LoVo (cell line): ENCODE measurements at places on chromosomes 7 and 10.

DNA sequence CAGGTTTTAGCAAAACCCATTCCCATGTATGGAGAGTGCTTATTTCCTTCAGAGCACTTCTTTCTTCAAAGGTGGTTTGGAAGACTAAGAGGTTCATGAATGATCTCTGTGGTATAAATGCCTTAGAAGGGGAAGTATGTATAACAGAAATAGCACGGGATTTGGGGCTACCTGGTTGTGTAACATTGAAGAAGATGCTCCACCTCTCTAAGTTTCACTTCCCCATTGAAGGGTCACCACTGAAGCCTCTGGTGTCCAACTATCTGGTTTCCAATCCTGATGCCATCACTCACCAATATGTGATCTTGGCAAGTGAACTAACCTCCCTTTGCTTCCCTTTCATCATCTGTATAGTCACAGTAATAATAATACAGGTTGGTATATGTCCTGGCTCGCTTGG lies 37.2 kb downstream of the CYCS start:
- no peak for DNase-seq

DNA sequence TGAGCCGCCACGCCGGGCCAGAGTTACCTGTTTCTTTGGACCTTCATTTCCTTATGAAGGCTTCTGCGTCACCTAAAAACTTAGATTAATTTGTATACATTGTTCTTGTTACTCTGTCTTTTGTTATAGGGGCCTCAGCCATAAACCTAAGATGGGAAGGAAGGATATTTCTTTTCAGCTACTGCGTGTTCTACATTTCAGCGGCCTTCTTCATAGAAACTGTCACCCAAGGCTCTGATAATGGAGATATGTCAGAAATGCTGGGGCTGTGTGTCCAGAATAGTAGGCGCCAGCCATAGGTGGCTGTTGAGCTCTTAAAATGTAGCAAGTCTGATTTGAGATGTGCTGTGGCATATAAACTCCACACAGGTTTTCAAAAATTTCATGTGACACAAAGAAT lies 52.9 kb downstream of the HK1 start:
- DNase-seq: no peak

DNA sequence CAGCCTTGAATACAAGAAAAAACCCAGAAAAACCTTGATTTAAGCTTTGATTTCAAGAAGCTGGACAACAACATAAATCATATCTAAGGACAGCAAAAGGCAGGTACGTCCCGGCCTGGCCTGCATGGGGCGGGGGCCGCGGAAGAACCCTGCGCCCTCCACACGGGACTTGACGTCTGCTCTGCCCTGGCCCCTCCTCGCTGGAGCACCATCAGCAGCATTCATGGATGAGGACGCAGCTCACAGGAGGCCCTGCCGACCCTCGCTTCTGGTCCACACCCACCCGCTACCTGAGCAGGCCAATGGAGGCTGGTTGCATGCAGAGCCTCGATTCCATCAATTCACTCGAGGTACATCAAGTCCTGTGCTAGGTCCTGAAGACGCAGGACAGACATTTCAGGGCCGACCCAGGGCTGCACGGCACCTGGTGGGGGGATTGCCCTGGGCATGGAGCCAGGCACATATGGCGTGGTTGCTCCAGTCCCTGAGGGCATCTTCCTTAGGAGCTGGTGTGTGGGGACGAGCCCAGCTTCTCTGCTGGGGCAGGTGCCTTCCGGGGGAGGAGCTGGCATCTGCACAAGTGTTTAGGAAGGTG lies 63.1 kb upstream of the NKX6-2 start:
- DNase-seq: no peak

- DNase-seq: no peak
These were observed 119.5 kb downstream of the DOCK4 start for GRCh38 chr7:112086496-112087254.

GRCh38 chr7:2529161-2530070 lies 9.8 kb downstream of the LFNG start:
- no peak for DNase-seq

GRCh38 chr7:127809261-127809702 lies 157.3 kb downstream of the SND1 start:
- DNase-seq: no peak

DNA sequence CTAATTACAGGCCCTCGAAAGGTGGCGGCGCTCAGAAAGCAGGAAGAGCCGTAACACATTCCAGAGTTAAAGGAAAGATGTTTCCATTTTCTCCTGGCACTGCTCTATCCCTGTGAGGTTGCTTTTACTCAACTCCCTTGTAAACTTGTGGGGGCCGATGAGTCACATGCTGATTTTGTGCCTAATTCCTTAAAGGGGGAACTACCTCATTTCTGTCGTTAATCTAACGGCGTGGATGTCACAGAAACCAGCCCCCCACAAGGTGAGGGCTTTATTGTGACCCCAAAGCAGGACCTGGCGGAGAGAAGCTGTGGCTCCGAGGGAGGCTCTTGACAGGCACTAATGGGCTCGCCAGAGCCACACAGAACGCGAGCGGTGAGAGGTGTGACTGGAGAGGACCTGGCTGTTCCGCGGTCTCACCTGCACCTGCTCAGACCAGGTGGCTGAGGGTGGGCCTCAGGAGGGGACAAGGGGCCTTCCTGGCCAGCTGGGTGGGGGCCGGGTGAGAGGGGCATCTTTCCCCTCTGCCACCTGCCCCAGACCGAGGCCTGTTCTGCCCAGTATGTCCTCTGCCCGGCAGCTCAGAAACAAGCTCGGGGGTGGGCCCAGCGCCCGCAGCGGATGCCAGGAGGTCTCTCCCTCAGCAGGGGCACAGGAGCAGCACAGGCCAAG lies 50.9 kb downstream of the CALML3 start:
- DNase-seq: no peak

DNA sequence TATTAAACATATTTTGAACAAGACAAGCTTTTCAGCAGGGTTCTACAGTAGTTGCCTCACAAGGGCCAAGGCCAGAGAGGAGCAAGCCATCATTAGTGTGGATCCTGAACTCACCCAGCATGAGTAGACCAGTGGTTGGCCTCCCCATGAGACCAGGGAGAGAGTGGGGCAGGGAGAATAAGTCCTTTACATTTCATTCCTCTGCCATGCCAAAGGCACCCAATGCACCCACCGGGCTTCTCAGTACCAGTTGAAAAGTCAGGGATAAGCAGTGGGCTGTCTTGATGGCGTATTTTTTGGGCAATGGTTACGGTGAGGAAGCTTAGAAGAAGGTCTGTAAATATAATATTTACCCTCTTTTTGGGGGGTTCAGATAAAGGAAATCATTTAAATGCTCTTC lies 16.6 kb downstream of the CRTAC1 start:
- no peak for DNase-seq

DNA sequence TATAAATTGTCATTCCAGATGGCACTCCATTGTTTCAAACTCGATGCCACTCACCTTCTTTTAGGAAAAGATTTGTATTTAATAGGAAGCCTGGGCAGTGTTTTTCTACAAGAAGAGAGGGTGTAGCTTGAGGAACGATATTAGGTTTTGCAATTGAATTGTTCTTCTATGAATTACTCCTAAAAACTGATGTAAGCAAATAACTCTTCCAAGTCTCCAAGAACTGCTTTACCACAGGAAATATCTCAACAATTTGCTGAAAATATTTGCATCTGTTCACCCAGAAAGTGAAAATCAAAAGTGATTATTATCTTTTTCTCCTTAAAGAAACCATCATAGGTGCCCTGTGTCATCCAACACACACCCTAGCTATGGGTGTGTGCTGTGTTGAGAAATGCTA lies 261.3 kb upstream of the MEOX2 start:
- no peak for DNase-seq

GRCh38 chr10:126394948-126395347 lies 6.7 kb upstream of the ADAM12 start:
- no peak for DNase-seq

DNA sequence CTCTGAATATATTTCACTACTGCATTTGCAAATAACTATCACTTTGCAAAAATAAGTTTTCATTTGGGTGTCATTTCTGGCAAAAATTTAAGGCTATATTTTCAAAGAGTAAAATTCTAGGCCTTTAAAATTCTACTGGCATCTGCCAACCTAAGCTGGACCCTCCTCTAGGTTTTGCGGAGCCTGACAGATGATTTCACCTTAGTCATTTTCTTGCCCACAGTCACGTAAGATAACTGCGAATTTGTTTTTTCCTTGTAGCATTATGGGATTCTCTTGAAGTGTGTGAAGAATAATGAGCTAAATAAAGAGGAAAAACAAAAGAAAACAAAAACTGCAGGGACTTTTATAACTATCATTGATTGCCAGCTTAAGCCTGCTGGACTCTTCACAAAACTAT lies 7.8 kb downstream of the MEOX2 start:
- no peak for DNase-seq

GRCh38 chr10:47151920-47152319 lies 148.1 kb upstream of the GDF10 start:
- no peak for DNase-seq

GRCh38 chr10:15254808-15255648 lies 86.5 kb upstream of the NMT2 start:
- no peak for DNase-seq

- DNase-seq: no peak
These were observed 20.7 kb upstream of the PRF1 start for GRCh38 chr10:70622981-70623844.

GRCh38 chr7:93092757-93093370 lies 24.9 kb downstream of the SAMD9 start:
- no peak for DNase-seq

DNA sequence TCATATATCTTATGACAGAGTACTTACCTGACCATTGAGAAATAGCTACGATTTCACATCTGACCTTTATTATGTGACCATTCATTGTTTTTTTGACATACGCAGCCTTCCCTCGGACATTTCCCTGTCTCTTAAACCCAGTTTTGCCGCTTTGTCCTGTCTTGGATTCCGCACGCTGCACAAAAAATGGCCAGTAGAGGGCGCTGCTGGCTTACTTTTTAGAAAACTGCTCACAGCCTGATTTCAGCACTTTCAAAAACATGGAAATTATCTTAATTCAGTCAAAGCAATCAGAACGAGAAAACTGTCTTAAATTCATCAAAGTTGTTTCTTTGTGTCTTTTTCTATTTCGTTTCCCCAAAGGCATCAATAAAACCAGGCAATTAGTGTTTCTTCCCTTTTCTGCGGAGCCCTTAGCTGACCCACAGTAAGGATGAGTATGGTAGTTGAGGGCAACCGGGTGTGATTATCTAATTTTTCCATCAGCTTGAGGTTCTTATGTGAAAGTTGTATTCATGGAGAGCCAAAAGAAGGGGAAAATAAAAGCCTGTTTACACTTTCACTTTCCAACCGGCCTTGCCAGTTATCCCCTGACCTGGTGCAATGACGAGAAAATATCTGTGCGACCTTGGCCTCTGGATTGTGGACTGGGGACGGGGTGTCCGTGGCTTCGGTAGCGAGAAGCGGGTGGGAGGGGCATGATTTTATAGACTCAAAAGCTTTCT lies 144.4 kb downstream of the DYNC1I1 start:
- DNase-seq: peak; percentile 80

- DNase-seq: peak; percentile 33
These were observed 1.4 kb upstream of the TRIM8 start for GRCh38 chr10:102642736-102643335.

DNA sequence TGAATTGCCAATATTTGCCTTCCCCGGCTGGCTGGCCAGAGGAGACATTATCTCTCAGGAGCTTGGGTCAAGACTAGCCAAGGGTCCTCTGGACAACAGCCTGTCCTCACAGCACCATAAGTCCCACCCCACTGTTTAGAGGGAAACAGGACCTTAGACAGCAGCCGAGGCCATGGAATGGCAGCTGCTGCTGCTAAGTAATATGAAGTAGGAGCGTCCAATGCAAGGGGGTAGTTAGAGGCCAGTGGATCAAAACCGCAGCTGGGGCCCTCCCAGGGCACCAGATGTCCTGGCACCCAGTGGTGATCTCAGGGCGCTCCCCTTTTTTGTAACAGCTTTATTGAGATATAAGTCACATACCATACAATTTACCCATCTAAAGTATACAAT lies 12.9 kb upstream of the KCP start:
- no peak for DNase-seq

DNA sequence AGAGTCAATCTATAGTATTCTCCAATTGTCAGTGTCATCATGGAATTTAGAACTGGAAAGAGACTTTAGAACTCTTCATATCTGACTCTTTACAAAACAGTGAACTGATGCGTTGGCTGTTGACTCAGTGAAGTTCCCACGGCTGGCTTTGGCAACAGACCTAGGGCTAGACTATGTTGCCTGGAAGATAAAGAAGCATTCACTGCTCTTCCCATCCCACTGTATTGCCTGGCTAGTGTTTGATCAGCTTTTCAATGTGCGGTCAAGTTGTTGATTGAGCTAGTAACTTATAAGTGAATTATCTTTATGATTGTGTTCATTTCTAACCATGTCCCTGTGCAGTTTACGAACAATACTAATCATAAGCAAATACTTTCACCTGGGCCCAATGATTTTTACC lies 365.7 kb upstream of the LRGUK start:
- DNase-seq: no peak

- no peak for DNase-seq
These were observed 439 bp downstream of the RBP4 start for GRCh38 chr10:93600446-93601145.

GRCh38 chr10:44478040-44478439 lies 93.1 kb upstream of the CXCL12 start:
- no peak for DNase-seq

DNA sequence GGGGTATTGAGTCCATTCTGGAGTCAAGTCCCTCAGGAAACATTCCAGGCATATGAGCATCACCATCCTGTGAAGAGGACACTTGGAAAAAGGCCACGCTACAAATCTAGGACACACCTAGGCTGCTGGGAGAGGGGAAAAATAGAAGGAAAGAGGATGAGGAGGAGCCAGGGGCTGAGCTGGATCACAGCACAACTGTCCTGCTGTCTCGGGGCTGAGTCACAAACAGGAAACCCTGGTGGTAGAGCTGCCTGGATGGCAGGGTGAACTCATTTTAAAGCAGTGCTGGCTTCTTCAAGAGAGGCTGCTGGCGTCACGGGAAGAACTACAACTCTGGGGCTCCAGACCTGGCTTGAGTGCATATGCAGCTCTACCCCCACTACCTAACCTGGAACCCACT lies 151.5 kb downstream of the RNF216 start:
- no peak for DNase-seq

DNA sequence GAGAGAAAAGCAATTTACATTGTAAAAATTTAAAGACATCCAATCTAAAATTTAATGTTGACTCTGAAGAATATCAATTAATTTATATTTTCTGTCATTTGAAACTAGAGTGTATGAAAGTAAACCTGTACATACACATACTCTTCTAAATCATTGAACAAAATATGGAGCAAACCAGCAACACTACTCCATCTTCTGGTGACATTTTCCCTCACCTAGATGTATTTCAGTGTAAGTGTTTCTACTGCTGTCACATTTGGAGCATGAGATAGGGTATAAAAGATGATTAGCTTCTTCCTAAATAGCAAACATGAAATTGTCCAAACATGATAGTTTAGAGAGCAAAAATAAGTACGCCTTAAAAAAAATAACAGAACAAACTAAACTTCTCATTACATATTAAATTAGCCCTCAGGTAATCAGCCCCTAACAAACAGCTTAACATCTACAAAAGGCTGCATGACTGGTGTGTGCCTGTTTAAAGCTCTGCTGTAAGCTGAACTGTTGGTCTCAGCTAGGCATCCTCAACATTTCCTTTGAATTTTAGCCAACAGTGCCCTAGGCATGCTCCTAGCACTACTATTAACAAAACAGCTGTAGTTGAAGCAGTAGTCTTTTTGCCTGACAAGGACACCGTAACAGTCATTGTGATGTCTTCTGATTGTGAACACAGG lies 189.8 kb downstream of the CTNNA3 start:
- no peak for DNase-seq

GRCh38 chr7:151115121-151115835 lies 29.0 kb downstream of the AGAP3 start:
- DNase-seq: no peak

GRCh38 chr7:92797693-92798092 lies 38.7 kb downstream of the CDK6 start:
- DNase-seq: no peak
